NCI-H1694 (cell line): ENCODE measurements at places on chromosomes 6 and 20.

DNA sequence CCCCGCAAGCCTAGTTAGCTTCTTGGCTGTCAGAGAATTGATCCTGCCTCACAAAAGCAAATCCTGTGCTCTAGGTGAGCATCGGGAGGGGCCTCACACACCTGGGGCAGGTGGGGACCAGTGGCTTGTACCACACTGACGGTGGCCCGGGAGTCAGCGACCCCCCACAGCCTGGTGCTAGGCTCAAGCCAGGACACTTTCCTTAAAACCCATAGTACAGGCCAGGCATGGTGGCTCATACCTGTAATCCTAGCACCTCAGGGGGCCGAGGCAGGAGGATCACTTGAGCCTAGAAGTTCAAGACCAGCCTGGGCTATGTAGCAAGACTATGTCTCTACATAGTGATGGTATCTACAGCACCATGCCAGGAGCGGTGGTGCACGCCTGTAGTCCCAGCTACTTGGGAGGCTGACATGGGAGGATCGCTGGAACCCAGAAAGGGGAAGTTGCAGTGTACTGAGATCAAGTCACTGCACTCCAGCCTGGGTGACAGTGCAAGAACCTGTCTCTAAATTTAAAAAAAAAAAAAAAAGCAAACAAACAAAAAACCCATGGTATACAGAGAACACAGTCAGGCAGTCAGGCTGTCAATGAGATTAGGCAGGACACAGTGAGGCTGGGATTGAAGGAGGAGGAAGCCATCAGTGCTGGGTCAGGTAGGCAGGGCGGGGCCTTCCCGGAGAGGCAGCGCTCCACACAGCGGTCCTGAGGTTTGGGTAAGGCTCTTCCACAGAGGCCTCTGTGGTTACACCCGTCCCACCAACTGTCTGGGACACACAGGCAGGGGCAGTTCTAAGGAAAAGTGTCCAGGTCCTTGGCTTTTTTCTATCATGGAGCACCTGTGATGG, 41.3 kb downstream of the SYNJ2 start:
- DNase-seq, result no peak

GRCh38 chr6:130600880-130601341, 226.3 kb upstream of the SMLR1 start:
- DNase-seq, result no peak

GRCh38 chr20:16555754-16556153, 17.5 kb downstream of the KIF16B start:
- DNase-seq, result no peak

- DNase-seq, result no peak
Observed at GRCh38 chr6:6931071-6932025, 176.4 kb upstream of the RREB1 start.

GRCh38 chr6:100695445-100695844, 185.7 kb downstream of the ASCC3 start:
- DNase-seq, result no peak

- peak; percentile 83 for DNase-seq
Observed at GRCh38 chr6:44221291-44221960, 2.0 kb upstream of the SLC29A1 start.

DNA sequence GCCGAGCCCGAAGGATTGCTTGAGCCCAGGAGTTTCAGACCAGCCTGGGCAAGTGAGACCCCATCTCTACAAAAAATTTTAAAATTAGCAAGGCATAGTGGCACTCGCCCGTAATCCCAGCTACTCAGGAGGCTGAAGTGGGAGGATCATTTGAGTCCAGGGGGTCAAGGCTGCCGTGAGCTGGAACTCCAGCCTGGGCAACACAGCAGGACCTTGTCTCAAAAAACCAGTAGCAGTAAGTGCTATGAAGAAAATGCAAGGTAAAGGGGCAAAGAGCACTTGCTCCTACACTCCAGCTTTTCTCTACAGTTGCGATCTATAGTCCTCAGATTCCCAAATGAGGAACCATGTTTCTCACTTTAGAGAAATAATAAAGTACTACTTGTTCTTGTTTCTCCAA, 1.8 kb upstream of the DDX39B start:
- no peak for DNase-seq

GRCh38 chr6:89079511-89080234, 878 bp upstream of the PNRC1 start:
- no peak for DNase-seq

DNA sequence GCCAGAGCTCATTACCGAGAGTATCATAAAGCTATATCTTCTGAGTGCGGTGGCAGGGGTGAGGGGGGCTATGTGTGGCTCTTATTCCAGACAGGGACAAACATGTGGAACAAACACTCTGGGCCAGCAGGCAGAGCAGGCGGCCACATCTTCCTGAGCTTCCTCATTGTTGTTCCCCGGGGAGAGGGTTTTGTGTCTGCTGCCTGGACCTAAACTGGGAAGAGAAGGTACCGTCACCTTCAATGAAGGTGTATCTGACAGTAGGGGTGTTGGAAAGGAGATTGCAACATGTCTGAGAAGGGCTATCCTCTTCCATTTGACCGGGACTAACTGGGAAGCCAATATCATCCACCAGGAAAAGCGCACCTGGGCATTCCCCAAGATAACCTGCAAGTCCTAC, 1.6 kb upstream of the TFAP2D start:
- DNase-seq, result no peak

DNA sequence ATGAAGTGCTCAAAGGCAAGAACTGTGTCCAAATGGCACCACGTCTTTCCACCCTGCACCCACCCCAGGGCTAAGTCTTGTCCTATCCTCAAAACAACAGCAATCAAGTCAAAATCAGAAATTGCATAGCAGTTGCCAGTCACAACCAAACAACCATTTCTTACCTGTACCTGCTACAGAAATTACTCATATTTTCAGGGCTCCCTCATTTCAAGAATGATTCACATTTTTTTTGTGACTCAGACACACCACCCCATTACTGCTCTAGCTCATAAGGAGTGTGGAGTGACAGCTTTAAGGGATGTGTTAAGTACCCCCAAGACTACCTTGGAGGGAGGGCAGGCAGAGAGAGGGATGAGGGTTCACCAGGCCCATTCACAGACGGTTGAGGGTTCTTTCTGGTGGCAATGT, 111.7 kb downstream of the TRERF1 start:
- no peak for DNase-seq

DNA sequence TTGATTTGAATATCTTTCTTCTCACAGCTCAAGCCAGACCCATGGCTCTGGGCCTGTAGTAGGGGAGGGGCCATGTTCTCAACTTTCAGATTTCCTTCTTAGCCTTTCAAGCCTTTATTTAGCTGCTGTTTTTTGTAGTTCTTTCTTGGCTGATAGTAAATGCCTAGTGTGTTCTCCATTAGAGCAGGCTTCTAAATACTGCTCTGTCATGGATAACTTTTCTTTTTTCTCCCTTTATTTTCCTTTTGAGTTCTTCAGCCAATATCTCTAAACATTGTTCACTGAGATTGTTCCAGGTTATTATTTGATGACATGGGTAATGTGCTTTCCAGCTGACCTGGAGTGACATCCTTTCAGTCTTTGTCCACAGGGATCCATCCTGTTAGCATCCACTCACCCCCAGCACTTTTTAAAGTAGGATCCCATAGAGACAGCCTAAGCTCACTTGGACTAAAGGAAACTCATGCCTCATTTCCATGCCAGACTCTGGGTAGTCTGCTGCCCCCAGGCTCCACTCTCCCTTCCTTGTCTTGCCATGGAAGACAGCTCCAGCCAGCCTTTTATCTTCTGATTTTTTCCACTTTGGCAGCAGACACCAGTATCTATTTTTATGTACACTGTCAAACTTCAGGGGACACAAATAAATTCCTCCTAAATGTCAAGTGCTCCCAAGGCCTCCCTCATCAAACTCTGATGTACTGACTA, 645.6 kb downstream of the RNF144B start:
- no peak for DNase-seq

DNA sequence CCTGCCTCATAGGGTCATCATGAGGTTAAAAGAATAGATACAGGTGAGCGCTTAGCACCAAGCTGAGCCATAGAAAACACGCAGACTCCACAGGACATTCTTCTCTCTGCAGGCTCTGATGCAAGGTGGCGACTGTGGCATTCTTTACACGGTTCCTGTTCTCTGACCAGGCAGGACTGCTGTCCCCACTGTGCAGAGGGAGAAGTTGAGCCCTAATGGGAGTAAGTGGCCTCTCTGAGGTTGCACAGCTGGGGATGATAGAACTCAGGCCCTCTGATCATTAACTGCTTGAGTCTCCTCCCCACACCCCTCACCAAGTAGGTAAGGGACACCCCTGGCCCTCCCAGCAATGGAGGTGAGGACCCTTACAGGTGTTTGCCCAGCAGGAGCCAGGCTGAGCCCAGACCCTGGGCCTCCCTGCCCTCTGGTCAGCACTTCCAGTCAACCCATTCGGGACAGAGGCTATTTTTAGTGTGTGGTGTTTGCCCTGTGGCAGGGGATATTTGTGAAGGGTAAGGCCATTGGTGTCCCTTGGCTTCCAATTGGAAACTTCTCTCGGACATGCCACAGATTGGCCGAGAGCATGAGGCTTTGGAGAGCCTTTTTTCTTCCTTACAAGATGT, 116.8 kb downstream of the VEGFA start:
- DNase-seq, result no peak

DNA sequence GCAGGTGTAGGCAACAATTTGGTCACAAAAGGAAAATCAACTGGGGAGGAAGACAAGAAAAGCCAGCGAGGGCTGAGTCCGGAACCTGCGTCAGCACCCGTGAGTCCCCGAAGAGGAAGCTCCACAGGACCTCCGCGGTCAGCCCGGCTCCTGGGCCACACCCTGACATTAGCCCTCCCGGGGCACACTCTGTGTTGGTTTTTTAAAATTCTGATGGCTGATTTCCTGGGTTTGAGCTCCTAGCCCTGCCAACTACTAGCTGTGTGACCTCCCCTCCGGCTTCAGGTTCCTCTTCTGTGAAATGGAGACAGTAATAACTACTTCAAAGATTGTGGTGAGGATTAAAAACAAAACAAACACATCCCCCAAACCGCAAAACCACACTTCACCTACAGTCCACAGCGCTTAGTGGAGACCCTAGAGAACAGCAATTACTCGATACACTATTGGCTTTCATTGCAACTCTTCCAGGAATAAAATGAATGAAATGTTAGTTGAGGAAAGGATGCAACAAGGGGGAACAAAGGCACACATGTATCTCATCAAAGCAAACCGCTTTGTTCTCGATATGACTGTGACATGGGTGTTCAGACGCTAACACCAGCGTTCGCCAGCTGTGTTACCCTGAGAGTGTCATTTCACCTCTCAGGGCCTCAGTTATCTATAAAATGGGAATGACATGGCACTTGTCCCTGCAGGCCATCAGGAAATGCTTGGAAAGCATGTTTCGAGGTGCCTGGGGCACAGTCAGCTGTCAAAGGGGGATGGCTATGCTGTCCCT, 985 bp downstream of the ZBP1 start:
- DNase-seq, result no peak

GRCh38 chr6:26570027-26570809, 26.5 kb upstream of the ABT1 start:
- no peak for DNase-seq

DNA sequence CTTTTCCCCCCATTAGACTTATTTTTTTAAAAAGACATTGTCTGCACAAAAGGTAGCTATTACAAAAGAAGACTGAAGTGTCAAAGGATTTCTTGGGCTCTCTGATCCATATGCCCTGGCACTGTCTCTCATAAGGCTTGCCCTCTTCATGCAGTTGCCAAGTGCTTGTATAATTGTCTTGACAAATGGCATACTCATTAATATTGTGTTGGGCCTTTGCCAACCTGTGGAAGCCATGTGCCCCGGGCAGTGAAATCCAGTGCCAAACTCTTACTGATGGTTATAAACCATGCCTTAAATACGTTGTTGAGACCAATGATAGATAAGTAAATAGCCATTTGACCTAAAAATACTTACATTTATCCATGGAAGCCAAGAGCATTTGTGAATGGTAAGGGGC, 98.1 kb downstream of the FARS2 start:
- DNase-seq, result peak; percentile 72

- no peak for DNase-seq
Observed at GRCh38 chr20:62914436-62914835, 11.9 kb downstream of the DIDO1 start.

- DNase-seq, result no peak
Observed at GRCh38 chr20:47508278-47508677, 6.6 kb downstream of the NCOA3 start.

GRCh38 chr6:149044528-149044927, 273.0 kb upstream of the TAB2 start:
- no peak for DNase-seq

- peak; percentile 77 for DNase-seq
Observed at GRCh38 chr20:63628246-63628975, 1.5 kb upstream of the GMEB2 start.

DNA sequence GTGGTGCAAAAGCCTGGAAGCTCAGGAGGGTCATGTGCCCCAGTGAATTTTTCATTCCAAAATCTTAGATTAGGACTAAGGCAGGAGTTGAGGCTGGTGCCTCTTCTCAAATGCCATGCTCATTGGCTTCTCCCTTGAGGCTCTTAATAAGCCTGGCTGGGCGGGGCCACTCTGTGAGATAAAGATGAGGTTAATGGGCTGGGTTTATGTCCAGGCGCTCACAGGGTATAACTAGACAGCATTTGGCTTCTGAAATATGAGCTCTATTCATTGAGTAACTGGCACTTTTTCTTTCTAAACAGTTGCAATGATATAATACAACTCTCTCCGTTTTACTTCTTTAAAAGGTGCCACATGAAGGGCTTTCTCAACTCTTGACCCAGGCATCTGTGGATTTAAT, 156.3 kb downstream of the SCML4 start:
- no peak for DNase-seq

DNA sequence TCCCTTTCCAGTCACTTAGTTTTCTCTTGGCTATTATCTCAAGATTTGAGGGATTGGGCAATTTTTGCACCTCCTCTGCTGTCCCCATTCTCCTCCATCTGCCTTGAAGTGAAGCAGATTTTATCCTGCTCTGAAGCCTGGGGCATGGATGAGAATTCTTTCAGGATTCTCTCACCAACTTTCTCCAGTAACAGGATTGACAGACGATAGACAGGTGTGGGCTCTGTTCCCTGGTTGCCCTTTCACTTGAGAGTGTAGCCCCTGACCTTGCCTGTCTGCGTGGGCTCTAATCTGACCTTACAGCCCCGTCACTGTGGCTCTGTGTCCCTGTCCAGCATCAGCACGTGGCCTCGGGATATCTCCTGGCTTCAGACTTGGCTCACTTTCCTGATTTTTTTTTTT, 27.1 kb downstream of the CDYL start:
- no peak for DNase-seq

GRCh38 chr20:11267131-11267761, 593.4 kb upstream of the JAG1 start:
- DNase-seq, result no peak

DNA sequence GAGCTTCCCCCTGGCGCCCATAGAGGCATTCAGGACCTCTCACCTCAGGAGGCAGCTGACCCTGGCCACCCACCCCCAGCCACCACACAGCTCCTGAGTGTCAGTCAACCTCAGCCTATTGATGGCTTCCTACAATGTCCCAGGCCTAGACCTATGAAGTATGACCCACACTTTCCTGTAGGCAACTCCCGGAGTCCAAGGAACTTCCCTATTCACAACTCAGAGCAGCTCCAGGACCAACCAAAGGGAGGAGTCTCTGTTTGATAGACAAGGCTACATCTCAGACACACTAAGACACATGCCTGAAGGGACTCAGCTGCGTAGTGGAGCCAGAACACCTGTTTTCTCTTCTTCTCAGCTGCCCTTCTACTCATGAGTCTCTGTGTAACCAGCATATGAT, 169.1 kb downstream of the MAFB start:
- DNase-seq, result no peak
